ENCODE measurements at places on chromosomes 3 and 15.

- no peak for DNase-seq
Observed at GRCh38 chr3:111769992-111770352, 89.1 kb upstream of the PHLDB2 start.

DNA sequence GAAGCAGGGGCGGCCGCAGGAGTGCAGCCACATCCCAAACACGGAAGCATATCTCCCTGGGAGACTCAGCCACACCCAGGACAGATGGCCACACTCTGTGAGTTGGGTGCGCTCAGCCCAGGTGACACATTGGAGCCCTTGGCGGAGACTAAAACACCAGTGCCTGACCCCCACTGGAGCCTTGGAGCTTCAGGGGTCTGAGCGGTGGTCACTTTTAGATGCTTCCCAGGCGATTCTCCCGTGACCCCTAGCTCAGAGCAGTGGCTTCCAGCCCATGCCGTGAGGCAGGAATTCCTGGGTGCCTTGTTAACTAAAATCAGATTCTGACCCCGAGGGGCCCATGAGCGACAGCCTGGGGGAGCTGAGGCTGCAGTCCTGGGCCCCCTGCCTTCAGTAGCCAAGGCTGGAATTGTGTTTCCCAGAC is 54.5 kb downstream of the PLXNA1 start:
- DNase-seq, result no peak

DNA sequence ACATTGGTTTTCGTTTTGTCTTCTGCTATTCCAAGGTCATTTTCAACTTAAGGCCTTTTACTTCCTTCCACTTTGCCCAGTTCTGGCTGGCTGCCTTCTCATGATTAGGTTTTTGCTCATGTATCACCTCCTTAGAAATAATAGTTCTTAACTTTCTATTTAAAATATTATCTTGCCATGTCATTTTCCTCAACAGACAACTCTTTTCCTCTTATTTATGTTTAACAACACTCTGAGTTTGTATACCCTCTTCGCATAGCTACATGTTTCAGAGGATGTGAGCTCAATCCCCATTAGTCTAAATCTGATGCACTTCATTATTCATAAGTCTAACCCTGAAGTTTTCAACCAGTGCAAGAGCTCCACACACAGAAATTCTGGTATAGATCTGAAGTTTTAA is 299.1 kb downstream of the BCHE start:
- no peak for DNase-seq

DNA sequence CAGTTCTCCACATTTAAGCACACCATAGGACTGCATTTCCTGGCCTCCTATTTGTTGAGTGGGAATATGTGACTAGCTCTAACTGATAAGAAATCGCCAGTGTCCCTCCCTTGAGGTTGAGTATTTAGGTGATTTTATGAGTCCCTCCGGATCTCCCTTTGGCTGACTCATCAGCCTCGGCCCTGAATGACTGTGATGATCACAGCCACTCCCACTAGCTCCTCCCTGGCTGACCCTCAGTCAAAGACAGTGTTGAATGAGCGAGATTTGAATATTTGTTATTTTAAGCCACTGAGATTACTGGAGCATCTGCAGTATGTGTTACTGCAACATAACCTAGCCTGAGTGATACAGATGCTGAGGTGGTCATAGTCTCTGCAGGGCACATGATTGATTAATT is 515.3 kb downstream of the EPHB1 start:
- DNase-seq, result no peak

DNA sequence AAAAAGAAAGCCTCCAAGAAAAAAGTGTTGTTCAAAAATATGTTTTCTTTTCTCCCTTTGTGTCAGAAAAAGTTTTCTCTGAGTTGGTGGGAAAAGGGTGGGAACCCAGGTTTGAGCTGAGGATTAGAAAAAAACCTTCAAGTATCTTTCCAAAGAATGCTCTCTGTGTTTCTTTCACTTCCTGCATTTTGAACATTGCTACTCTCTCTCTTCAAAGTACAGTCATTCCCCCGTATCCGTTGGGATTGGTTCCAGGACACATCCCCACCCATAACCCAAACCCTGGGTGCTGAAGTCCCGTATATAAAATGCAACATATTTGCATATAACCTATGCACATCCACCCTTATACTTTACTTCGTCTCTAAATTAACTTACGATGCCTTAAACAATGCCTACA is 139.6 kb downstream of the TMCO5A start:
- no peak for DNase-seq

DNA sequence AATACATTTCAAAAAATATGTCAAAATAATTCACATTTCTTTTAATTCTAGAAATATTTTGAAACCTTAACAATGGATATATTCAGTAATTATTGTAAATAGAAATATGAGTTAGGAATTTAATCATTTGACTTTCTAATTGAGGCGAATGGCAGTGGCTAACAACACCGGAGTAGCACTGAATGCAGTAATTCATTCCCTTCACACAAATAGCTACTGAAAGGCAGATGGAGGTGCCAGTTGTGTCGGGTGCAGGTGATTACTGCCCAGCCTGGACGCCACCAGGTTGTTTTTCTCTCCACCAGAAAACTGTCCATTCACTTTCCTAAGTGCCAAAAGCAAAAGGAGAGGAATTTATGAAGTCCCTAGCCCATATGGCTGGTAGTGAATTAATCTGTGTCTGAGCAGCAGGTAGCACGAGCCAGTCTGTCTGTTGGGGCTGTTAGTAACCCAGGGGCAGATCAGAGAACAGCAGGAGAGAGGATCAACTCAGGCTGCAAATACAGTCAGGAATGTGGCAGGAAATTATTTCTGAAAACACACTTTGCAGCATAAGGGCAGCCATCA is 79.3 kb upstream of the GMNC start:
- no peak for DNase-seq

- no peak for DNase-seq
Observed at GRCh38 chr3:17885986-17886385, 143.6 kb upstream of the TBC1D5 start.

DNA sequence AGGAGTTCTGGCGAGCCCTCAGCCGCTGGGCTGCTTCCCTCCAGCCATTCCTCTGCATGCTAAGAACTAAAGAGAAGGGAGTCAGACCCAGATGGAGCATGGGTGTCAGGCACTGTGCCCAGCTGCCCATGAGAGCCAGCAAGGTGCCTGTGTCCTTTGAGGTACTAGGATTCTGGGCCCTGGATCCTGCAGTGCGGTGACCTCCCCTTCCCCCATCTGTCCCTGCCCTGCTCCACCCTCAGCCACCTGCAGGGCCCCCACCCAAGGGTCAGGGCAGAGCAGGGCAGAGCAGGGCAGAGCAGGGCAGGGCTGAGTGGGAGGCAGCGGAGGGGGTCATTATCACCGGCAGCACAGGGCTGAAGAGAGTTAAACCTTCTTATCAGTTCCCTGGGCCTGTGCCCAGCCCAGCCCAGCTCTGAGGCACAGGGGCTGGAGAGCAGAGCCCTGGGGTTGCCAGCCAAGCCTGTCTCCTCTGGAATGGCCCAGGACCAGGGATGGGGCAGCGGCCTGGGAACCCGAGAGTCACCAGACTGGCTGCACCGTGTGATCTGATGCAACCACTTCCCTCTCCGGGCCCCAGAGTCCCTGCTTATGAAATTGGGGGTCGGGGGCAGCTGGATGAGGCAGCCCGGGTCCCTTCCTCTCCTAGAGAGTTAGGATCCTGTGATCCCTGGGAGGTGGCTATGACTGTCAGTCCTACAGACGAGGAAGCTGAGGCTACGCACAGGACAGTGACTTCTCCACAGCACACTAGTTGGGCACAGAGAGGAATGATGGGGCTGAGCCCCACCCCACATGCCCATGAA is 17.3 kb downstream of the ZDHHC19 start:
- DNase-seq, result no peak

DNA sequence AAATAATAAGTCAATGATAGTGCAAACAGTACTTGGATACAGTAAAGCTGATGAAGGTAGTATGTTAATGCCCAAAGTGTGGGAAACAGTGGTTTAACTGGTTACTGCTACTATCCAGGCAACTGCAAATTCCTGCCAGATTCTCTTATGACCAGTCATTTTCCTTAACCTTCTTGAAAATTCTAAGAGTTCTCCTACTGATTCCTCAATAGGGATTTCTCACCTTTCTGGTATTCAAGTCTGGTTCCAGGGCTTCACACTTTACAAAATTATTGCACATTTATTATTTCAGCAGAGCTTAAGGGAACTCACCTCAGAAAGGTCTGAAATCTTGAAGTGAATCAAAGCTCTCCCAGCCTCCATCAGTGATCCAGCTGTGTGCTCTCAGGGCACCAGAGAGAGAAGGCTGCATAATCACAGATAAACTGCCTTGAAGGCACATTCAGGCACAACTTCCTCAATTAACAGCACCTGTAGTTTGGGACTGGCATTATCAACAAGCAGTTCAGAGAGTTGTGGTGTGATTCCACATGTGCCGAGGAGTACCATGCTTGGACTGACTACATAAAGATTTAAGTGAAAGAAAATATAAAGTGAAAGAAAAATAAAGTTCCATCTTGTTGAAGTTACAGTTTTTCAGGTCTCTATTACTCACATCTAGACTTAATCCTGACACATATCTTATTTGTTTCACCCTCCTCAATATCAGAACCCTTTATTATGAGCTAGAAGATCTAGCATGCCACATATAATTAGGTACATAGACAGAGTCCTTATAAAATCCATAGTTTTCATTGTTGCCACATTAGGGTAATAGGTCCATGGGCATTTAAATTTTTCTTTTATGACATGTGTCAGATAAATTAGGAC is 59.5 kb upstream of the TIPARP start:
- DNase-seq, result no peak

GRCh38 chr3:9316881-9317361 is 45.9 kb upstream of the THUMPD3 start:
- no peak for DNase-seq

DNA sequence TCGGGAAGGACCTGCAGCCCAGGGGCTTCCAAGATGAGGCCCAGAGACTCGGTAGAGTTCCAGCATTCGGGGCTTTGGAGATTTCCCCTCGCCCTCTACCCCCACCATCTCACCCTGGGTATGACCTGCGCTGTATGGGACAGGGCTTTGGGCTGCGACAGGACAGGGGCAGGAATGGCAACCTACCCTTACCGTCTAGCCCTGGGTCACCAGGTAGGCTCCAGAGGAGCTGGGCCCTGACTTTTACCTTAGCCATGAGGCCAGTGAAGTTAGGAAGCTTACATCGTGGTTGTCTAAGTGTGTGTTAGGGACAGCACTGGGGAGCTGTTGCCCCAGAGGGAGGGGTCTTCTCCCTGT is 683 bp downstream of the PPM1M start:
- DNase-seq, result no peak

GRCh38 chr15:92166029-92166428 is 227.7 kb upstream of the ST8SIA2 start:
- DNase-seq, result no peak

- no peak for DNase-seq
Observed at GRCh38 chr3:29694783-29695182, 413.9 kb downstream of the RBMS3 start.

GRCh38 chr3:130323503-130323902 is 22.0 kb upstream of the COL6A5 start:
- no peak for DNase-seq

DNA sequence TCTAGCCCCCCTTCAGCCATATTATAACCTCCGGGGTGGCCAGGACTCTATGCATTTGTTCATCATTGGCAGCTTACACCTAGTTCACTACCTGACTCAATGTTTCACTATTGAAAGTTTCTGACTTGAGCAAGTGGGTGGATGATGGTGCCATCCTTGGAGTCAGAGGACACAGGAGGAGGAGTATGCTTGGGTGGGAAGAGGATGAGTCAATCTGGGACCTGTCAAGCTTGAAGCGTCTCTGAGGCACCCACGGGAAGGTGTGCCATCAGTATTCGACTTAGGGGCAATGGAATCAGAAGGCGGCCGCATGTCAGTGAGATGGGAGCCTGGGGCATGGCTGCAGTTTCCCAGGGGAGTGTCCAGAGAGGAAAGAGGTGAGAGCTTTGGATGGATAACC is 133.3 kb downstream of the EPHB1 start:
- DNase-seq, result no peak
